ENCODE measurements at places on chromosomes 5 and 9.

DNA sequence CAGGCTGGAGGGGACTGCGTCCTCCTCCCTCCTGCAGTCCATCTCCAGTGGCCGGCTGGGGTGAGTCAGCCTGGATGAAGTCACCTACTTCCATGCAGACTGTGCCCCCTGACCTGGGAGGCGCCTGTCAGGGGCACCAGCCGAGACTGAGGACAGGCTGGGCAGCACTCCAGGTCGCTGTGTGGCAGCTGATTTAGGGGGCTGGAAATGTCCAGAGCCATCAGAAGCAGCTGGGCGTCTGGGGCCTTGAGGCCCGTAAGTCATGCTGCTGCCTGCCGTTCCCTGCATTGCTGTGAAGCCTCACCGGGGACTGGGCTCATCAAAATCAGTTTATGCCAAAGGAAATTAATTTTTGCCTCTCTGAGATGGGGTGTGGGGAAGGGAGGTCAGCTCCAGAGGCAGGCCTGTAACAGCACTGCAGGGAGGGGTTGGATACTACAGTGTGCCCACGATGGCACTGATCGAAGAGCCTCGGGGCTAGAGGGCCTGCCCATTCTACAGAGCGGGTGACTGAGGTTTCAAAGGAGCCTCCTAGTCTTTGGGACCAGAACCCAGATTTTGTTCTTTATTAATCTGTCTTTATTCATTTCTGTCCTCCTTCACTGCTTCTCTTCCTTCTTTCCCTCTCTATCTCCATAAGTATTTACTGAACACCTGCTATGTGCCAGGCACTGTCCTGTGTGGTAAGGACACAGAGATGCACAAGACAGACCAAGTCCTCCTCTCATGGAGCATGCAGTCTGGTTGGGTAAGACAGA lies 70.4 kb upstream of the PSD2 start:
- DNase-seq: no peak

DNA sequence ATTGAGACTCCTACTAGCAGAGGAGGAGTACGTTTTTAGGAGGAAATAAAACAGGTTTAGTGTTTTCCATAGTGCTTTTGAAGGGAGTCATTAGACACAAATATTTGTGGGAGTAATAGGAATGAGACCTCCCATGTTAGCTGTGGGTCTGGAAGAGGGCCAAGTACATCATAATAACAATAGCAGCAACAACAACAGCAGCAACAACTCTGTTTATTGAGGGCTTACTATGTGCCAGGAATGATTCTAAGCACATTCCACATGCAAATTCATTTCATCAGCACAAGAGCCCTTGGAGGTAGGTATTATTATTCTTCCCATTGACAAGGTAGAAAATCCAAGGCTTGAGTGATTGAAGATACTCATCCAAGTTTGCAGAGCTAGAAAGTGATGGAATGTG lies 384.2 kb upstream of the RPS23 start:
- DNase-seq: no peak

- DNase-seq: no peak
Observed at GRCh38 chr5:43332401-43332800, 19.2 kb upstream of the HMGCS1 start.

DNA sequence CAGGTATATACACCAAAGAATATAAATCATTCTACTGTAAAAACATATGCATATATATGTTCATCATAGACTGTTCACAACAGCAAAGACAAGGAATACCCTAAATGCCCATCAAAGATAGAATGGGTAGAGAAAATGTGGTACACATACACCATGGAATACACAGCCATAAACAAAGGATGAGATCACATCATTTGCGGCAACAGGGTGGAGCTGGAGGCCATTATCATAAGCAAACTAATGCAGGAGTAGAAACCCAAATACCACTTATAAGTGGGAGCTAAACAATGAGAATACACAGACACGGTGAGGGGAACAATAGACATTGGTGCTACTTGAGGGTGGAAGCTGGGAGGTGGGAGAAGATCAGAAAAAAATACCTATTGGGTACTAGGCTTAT lies 117.6 kb downstream of the COX7C start:
- DNase-seq: no peak

GRCh38 chr5:168286386-168286785 lies 5.1 kb upstream of the WWC1 start:
- DNase-seq: no peak

GRCh38 chr9:90180381-90180780 lies 462.2 kb downstream of the DIRAS2 start:
- no peak for DNase-seq

DNA sequence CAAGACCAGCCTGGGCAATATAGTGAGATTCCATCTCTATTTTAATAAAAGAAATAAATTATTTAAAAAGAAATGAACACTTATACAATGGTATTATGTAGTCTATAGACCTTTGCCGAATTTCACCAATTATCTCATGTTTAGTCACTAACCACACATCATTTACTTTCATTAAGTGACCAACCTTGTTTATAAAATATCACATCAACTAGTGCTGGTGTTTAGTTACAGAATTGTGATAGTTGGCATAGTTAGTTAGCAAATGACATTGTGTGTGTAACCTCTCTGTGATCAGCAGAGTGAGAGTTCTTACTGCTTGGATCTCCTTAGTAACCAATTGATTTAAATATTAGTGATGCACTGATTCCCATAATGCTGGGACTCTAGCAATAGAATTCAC lies 71.8 kb downstream of the PRR16 start:
- DNase-seq: no peak

GRCh38 chr9:88303721-88304451 lies 84.4 kb upstream of the SPIN1 start:
- no peak for DNase-seq

DNA sequence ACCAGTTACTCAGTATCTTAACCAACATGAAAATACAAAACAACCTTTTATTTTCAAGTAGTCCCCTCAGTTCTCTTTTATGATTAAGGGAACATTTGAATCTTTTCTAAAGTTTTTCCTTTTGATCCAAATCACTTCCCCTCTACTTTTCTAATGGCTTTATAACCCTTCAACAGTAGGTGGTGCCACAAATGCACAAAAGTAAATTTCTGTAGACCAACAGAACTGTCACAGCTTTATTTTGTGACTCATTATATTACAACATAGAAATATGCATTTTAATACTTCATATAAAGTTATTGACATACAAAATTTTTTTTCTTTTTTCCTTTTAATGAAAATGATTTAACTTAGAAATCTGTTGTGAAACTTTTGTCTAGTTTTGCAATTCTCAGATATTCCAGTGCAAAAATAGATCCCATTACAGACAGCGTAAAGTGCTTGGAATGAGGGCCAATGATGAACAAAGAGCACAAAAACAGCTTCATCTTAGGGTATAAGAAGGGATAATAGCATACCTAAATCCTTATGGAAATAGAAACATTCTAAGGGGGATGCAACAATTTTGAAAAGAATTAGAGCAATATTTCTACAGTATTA lies 17.0 kb downstream of the NIPSNAP3B start:
- peak; percentile 78 for DNase-seq

GRCh38 chr9:94952565-94953373 lies 226.3 kb downstream of the AOPEP start:
- DNase-seq: peak; percentile 5

DNA sequence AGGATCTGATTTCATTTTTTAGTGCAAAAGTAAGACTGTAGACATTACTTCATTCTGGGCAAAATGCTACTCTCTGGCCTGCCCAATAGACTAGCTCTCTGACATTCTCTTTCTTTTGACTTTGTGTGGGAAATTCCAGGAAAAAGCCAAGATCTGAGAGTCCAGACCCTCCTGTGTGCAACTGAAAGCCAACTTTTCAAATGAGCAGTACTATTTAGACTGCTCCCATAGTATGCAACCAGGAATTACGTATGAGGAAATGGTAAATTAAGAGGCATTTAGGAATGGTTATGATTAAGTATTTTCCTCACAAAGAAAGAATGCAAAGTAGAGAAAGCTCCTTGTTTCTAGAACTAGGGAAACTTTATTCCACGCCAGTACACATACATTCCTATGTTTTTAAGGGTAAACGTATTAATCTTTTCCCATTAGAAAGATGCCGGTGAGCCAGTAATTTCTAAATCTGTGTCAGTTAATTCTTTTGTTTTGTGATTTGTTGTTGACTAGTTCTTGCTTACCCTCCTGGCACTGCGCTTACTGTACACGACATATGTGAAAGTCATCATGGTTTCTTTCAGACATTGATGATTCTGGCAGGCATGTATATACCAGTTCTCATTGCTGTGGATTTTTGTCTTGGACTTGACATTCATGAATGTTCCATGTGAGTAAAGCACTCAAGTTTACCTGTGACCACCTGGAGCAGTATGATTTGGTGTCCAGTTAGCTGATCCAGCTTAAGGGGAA lies 56.0 kb downstream of the AOPEP start:
- DNase-seq: no peak

DNA sequence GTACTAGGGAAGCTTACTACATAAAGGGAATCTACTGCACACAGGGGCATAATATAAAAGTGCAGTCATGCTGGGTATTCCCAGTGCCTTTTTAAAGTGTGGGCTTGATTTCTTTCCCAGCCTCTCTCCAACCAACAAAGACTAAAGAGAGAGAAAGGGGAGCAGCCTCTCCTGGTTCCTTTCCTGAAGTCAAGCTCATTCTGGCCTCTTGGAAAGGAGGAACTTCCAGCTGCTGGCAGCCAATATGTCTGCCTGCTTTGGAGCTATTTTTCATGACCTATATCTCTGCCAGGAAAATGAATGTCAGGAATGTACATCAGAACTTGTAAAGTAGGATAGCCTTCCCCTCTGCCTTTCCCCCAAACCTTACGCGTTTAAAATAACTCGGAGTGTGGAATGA lies 57.1 kb downstream of the RAB3C start:
- no peak for DNase-seq

- DNase-seq: no peak
Observed at GRCh38 chr5:19694949-19695611, 292.9 kb downstream of the CDH18 start.

GRCh38 chr5:72242796-72243475 lies 77.1 kb downstream of the MRPS27 start:
- DNase-seq: no peak

DNA sequence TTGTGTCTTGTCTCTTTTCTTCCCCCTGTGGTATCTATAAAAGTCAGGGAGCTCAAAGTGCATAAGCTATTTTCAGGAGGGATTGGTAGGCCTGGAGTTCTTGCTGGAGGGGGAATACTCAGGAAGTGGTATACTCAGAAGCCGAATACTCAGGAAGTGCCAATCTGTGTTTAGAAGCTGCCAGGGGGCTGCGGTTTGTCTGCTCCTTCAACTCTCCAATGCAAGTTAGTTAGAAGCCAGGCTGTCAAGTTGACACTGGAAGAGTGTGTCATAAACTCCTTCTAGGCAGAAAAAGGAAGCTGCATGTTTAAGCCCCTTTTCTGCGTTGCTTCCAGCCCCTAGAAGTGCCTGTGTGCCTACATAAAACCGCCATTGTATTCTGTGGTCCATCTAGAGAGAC lies 366.5 kb downstream of the TAF11L14 start:
- peak; percentile 98 for DNase-seq

- DNase-seq: no peak
Observed at GRCh38 chr9:71485326-71485725, 283.0 kb downstream of the CEMIP2 start.

DNA sequence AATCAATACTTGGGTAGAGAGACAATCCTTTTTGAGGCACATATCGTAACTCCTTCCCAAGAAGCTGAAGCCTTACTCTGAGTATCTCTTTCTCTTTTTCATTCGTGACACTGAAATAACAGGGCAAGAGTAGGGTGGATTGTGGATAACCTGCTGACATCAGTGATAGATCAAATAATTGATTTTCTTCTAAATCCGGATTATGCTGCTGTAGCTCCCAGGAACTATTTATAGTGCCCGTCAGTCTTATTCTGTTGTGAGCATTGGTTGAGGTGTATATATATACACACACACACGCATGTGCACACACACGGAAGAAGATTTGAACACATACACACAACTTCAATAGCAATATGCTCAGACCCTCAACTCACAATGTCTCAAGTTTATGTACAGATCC lies 43.2 kb upstream of the GLRA1 start:
- DNase-seq: no peak

DNA sequence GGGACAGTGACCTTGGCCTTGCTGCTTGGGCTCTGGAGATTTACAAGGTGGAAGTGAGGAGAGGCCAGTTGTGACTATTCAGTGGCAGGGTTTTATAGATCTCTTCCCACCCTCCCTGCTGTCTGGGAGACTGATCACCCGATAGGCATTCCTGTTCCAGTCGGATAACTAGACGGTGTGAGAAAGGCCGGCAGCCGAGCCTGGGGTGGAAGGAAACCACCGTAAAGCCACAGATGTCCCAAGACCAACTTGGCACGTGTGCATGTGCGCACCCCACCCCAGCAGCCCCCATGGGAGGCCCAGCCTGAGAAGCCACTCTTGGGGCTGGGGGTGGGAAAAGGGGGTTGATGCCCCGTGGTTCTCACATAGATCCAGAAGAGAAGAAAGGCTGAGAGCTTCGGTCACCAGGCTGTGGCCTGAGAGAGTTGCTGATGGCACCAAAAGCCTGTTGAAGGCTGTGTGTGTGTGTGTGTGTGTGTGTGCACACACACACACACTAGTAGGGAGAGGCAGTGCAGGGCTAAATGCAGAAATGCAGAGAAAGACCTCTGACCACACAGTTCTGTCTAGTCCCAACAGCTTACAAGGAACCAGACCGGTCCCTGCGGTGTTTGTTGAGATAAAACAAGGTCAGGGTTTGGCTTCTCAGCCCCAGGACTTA lies 225.8 kb downstream of the FANCC start:
- no peak for DNase-seq

GRCh38 chr5:20347334-20347733 lies 359.3 kb upstream of the CDH18 start:
- peak; percentile 63 for DNase-seq

DNA sequence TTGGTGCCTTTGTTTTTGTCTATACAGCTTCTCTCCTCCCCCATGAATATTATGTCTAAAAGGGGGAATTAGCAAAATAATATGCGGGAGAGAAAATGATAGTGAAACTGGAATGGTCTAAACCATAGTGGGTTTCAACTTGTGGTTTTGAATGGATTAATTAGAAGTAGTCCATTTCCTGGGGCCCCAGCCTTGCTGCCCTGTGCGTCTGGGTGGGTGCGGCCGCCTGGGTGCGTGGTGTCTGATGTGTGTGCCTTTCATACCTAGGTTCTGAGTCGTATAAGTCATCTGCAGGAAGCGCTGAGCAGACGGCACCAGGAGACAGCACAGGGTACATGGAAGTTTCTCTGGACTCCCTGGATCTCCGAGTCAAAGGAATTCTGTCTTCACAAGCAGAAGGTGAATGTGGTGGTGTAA lies 120.0 kb upstream of the CACNA1B start:
- DNase-seq: no peak

DNA sequence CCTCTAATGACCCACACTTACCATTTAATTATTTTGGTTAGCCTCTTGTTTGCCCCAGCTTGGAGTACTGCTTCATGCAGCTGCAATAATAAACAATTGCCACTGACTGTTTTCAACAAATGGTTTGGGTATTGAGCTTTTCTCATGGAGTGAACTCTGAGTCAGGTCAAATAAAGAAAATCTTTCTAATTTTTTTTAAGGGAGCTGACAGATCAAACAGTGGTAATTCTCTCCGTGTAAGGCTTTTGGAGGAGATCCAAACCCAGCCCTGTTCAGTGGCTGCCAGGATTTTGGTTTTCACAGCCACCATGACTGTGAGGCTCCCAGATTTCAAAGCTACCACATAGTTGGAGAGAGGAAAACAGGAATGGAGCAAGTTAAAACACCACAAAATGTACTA lies 110.7 kb upstream of the EFNA5 start:
- no peak for DNase-seq
